ENCODE measurements at places on chromosomes 12 and 14.

DNA sequence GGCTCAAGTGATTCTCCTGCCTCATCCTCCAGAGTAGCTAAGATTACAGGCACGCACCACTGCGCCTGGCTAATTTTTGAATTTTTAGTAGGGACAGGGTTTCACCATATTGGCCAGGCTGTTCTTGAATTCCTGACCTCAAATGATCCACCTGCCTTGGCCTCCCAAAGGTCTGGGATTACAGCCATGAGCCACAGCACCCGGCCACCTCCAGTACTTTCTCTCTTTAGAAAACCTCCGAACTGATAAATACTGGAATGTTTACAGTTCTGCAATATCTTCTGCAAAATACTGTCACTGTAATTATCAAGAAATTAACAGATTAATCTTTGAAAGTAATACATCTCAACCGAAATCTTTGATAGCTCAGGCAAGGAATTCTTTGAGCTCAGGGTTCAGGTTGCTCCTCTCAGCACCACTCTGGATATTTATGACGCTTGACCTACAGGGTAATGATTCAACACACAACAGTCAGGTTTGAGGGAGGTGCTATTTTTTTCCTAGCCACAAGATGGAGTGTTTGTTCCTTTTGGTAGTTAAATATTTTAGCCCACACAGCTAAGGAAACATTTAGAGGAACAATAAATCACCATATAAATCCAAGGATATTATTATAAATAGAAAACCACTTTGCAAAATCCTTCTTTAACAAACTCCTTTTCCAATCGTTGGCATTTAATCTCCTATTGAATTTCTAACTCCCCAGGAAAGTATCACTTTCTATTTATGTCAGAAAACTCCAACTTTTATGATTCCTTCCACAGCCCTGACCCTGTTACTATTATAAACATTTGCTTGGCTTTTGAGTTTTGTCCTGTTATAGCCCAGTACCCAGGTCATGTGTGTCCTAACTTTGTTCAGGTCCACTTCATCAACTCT lies 48.6 kb upstream of the GTF2A1 start:
- DNase-seq, result peak; percentile 9

GRCh38 chr12:6551063-6551461 lies 4.8 kb downstream of the IFFO1 start:
- no peak for DNase-seq

DNA sequence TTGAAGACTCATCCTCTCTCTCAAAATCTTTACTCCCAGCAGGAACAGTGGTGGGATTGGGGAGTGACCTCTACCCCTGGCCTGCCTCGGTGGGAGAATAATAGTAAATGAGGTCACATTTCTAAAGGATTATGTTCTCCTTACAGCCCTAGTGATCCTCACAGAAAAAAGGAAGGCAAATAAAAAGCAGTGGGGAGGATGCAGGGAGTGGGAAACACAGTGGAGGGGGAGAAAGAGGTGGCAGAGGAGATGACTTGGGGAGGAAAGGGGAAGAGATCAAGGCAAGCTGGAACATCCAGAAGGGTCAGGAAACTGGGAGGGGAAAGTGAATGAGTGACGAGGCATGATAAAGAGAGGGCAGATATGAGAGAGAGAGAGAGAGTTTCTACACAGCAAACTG lies 8.3 kb upstream of the SYNDIG1L start:
- DNase-seq, result no peak

DNA sequence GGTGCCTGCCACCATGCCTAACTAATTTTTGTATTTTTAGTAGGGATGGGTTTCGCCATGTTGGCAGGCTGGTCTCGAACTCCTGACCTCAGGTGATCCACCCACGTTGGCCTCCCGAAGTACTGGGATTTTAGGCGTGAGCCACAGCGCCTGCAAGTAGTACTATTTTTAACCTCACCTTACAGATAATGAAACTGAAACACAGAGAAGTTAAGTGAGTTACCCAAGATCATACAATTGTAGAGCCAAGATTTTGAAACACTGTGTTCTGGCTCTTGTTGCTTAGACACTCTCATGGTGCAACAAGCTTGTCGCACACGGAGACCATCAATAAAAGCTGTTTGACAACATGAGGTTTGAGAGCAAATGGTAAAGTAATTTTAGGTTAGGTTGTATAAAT lies 159.1 kb upstream of the LMNTD1 start:
- DNase-seq, result no peak

DNA sequence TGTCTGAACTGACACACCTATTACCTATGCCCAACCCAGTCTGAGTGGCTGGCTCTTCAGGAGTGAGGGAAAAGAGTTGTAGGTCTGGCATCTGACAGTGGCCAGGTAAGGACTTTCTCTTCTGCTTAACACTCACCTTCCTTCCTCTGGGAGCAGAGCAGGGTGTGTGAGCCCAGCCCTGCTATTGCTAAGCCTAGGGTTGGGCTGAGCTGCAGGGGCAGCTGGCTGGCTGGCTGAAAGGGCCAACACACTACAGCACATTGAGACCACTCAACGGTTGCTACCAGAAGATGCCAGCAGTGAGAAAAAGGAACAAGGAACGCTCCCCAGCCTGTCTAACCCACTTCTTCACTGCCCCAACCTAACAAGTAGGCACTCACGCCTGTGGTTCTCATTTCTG lies 201.2 kb downstream of the DPF3 start:
- DNase-seq, result no peak

- DNase-seq, result no peak
These were observed 250.5 kb upstream of the PWP1 start for GRCh38 chr12:107435072-107435471.

GRCh38 chr12:62898526-62898925 lies 36.4 kb downstream of the PPM1H start:
- DNase-seq, result no peak

- no peak for DNase-seq
These were observed 2.5 kb downstream of the TRAF3 start for GRCh38 chr14:102779574-102780315.

- DNase-seq, result no peak
These were observed 331.9 kb upstream of the SOX5 start for GRCh38 chr12:24281341-24281740.

DNA sequence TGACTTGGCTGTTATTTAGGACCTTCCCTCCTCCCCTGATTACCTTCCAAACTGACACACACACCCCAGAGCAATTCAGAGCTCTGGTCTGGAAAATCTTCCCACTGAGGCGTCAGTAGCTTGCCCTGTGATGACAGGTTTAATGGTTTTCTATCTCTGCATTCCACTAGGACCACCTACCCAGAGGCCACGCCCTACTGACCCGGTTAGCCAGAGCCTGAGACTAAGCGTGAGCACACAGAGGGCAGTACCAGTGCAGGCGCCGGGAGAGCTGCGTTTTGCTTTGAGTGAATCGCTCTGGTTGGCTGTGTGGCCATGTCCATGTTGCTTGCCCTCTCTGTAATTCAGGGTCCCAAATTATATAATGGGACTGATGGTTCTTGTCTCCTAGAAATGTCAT lies 36.2 kb upstream of the ATP2A2 start:
- DNase-seq, result no peak

Measured in AG04449 (cell line).